ENCODE measurements at places on chromosomes 3 and 15.

- DNase-seq: no peak
- peaks cover 11% of the 10 kb centered on the region for H3K4me1 ChIP-seq
- no peak overlapping the region for H3K27ac ChIP-seq
- no peak overlapping the region for H3K4me3 ChIP-seq
- peaks cover 16% of the 10 kb centered on the region for H3K27me3 ChIP-seq
Observed at GRCh38 chr15:89824607-89824867, 9.9 kb upstream of the ANPEP start.

DNA sequence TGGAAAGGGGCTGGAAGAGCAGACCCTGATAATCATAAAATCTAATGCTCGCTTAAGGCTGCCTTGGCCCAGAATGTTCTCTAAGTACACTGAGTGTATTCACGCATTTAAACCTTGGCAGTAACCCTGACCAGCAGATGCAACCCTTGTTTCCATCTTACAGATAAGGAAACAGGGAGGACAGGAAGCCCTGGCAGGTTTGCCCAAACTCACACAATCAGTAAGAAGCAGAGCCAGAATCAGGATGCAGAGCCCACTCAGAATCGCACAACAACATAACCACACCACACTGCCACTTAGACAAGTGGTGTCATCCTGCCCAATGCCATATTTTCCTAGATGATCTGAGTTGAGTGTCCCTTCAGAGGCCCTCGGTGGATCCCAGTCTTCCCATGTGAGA, 214.5 kb upstream of the HES1 start:
- no peak for DNase-seq
- peaks cover 24% of the 10 kb centered on the region for H3K4me1 ChIP-seq
- peaks cover 4% of the 10 kb centered on the region for H3K27me3 ChIP-seq
- no peak overlapping the region for H3K4me3 ChIP-seq

GRCh38 chr3:121228971-121229370, 316.8 kb downstream of the POLQ start:
- H3K4me1 ChIP-seq: no peaks in the 10 kb centered on the region
- DNase-seq: no peak
- no peak overlapping the region for H3K27ac ChIP-seq
- no peaks in the 10 kb centered on the region for H3K27me3 ChIP-seq

DNA sequence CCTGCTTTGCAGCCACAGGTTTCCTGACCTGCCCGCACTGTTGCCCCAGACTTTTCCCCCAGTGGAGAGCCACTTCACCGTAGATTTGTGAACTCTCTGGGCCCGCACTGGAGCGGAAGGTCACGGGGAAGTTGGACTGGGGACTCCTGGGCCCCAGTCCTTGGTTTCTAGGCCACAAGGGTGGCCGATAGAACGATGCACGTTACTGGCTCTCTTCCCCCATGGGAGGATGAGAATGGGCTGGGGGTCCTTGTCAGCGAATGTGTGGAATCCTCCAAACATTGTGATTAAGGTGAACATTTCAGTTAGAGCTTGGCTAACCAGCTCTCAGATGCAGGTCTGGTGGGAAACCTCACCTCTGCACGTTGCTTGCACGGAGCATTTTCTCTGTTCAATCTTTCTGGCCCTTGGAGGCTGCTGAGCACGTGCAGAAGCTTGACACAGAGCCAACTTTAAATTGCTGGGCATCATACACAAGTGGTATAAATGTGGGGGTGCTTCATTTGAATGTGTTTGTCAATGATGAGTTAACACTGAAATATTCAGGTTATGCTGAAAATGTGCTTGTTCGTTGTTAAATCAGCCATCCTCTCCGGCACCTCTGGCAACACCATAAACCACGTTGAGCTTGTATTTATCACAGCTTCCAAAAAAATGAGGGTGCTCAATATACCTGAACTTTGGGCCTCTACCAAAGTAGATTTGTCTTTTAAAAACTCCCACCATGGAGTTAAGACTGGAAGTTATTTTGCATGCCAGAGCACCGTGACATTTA, 976 bp downstream of the DIS3L start:
- H3K4me1 ChIP-seq: peaks cover 29% of the 10 kb centered on the region
- H3K27ac ChIP-seq: peak overlapping the region; percentile 93
- no peaks in the 10 kb centered on the region for H3K27me3 ChIP-seq
- peak overlapping the region; percentile 81 for H3K4me3 ChIP-seq
- peaks cover 11% of the 10 kb centered on the region for H3K36me3 ChIP-seq
- no peak for DNase-seq

DNA sequence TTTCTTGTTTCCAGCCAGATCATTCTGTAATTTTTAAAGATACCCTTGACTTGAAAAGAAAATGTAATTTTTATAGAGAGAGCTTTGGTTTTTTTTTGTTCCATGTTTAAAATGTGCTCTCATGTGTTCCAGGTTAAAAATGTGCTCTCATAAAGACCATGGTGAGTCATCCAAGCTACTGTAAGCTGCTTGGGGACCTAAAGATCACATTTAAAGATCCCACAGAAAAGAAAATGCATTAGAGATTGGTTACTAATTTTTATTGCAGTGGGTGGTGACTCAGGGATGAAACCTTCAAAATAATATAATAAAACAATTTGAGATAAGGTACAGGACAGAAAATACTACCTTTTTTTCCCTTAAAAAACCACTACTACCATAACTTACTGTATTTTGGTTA, 11.0 kb downstream of the TCF12 start:
- DNase-seq: no peak
- H3K27ac ChIP-seq: no peak overlapping the region
- H3K36me3 ChIP-seq: peaks cover 23% of the 10 kb centered on the region
- no peaks in the 10 kb centered on the region for H3K27me3 ChIP-seq

DNA sequence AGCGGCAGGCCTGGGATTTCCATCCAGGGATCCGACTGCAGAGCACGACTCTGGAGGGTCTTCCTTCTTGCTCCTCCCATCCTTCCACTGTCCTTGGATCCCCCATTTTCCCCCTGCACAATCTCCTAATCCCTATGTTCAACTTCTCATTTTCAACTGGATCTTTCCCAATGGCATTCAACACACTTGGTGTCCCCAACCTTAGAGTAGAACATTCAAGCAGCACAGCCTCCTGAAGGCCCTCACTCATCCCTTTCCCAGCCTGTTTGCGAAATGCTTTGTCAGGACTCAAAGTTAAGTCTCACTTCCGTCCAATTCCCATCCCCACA, 32.3 kb downstream of the RPN1 start:
- H3K27me3 ChIP-seq: no peaks in the 10 kb centered on the region
- H3K4me1 ChIP-seq: peaks cover 13% of the 10 kb centered on the region
- H3K4me3 ChIP-seq: peak overlapping the region; percentile 92

DNA sequence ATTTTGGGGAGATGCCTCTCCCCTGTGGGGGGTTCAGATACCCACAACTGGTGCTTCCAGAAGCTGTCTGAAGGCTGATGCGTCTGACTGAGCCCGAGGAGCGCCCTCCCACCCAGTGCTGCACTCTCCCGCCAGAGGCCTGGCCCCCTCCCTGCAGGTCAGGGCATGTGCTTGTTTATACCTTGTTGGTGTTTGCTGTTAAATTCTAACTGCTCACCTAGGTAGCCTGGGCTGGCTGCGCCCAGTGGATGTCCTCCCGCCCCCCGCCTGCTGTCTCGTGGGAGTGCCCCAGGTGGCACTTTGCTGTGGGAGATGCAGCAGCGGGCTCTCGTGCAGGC, 12.9 kb downstream of the KLF13 start:
- peaks cover 15% of the 10 kb centered on the region for H3K4me1 ChIP-seq
- DNase-seq: no peak
- H3K36me3 ChIP-seq: no peaks in the 10 kb centered on the region
- no peak overlapping the region for H3K4me3 ChIP-seq
- no peaks in the 10 kb centered on the region for H3K27me3 ChIP-seq
- H3K27ac ChIP-seq: no peak overlapping the region
